ENCODE measurements at places on chromosomes 6 and 20. TPM values are rescaled to one million over a fixed set of nuclear protein-coding genes. Genes with fewer than 3 reads are reported as not detected.
A peak's percentile ranks its signal among the peaks of the same experiment; 100 is the strongest.

- ATAC-seq, result no peak
Measured at GRCh38 chr20:47546184-47547033, 44.7 kb downstream of the NCOA3 start.

GRCh38 chr6:82832811-82833210 lies 232.8 kb downstream of the UBE3D start:
- no peak for ATAC-seq

- no peak for ATAC-seq
Measured at GRCh38 chr6:157488058-157488457, 107.1 kb downstream of the ZDHHC14 start.

- no peak for ATAC-seq
Measured at GRCh38 chr20:41327178-41327577, 9.6 kb upstream of the ZHX3 start.

- no peak for ATAC-seq
Measured at GRCh38 chr6:799769-800168, 106.8 kb upstream of the EXOC2 start.

DNA sequence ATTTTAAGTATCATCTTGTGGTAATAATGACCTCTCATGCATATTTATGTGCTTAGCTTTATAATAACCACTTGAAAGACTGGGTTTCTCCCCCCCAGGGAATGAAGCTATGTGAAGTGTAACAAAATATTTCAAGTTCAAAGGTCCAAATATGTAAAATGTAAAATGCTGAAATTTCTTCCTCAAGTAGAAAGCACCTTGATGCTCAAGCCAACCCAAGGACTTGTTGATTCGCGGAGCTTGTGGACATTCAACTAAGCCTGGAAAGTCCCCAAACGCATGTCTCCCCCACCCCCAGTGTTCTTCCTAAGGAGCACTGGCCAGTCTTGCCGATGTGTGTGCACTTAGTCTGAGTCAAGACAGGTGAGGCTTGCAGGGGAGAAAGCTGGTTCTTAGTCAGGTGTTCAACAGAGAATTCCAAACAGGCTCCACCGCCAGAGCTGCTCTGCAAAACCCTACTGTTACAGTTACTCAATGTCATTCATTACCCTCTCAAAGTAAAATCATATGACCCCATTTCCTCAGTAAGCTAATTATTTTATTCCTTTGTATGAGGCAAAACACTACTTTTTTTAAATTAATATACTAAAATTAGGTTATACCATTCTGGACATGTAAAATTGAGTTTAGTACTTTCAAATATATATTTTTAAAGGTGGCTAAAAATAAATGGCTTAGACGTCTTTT lies 46.9 kb upstream of the QKI start:
- no peak for ATAC-seq

DNA sequence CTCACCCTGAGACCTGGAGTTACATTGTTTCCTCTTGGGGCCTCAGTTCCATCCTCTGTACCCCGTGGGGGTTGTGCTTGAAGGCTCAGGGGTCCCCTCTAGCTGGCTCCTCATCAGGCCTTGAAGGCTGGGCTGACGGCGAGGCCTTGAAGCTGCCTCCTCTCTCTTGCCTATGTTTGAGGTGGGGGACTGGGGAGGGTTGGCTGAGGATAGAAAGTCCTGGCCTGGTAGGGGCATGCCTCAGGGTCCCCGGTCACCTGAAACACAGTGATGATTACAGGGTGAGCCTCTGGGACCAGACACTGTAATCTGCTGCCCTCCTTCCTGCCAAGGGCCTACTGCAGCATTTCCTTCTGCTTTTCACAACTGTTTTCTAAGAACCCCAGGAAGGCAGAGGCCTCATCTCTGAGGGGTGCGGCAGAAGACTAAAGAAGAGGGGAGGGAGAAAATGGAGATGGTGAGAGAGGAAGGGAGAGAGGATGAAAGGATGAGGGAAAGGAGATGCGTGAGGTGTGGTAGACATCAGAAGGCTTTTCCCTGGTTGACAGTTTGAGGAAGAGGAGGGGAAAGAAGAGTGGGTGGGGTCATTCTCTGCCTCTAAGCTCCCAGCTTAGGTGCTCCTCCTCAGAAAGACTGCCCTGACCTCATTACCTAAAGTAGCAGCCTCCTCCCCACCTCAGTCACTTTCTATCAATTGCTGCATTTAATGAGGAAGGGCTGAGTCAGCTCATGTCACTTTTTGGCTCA lies 29.7 kb downstream of the VEGFA start:
- ATAC-seq, result no peak

- no peak for ATAC-seq
Measured at GRCh38 chr6:776528-776931, 83.6 kb upstream of the EXOC2 start.

DNA sequence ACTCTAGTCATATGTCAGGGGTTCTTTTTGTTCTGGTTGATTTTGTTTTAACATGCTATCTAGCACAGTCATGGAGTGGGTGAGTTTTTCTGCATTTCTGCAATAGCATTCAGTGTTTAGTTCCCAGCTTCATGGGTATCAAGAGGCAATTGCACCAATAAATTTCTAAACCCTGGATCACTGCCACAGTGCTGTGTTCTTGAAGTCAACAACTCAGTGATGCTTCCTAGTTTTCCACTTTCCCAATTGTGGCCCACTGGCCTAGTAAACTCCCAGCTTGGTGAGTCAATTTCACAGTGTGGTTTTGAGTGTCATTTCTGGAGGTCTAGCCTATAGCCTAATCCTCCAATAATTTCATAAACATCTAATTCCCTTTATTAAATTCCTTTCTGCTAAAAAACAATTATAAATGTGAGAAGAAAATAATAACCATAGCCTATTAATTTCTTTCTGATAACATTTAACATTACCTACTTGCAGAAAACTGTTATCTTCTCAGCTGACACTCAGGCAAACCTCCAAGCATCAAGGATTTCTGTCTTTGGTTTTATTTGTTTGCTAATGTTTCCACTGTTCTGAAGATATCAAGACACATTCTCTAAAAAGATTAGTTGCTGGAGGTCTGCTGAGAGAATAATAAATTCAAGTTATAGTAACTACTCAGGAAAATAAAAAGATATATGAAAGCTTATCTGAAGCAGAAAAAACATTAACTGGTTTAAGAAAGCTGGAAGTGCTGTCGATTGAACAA lies 89.9 kb downstream of the PDE7B start:
- no peak for ATAC-seq

GRCh38 chr6:137291441-137291840 lies 72.3 kb upstream of the IFNGR1 start:
- peak; percentile 36 for ATAC-seq

GRCh38 chr6:42845327-42845694 lies 34.1 kb upstream of the RPL7L1 start:
- no peak for ATAC-seq

DNA sequence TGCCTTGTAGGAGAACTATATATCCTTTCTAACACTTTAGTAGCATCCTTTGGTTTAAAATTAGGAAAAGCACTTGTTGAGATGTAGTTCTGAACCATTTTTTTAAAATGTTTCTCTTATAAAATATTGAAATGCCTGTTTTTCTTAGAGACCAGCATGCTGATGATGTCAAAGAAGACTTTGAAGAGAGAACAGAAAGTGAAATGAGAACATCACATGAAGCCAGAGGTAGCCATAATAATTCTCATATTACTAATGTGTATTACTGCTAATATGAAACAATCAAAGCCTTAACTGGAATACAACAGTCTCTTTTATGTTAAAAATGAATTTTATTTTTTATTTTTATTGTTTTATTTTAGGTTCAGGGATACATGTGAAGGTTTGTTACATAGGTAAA lies 102.0 kb downstream of the SAMD3 start:
- no peak for ATAC-seq

- ATAC-seq, result no peak
Measured at GRCh38 chr6:28920281-28920680, 3.5 kb downstream of the TRIM27 start.

- no peak for ATAC-seq
Measured at GRCh38 chr6:5316951-5317350, 55.6 kb downstream of the FARS2 start.

DNA sequence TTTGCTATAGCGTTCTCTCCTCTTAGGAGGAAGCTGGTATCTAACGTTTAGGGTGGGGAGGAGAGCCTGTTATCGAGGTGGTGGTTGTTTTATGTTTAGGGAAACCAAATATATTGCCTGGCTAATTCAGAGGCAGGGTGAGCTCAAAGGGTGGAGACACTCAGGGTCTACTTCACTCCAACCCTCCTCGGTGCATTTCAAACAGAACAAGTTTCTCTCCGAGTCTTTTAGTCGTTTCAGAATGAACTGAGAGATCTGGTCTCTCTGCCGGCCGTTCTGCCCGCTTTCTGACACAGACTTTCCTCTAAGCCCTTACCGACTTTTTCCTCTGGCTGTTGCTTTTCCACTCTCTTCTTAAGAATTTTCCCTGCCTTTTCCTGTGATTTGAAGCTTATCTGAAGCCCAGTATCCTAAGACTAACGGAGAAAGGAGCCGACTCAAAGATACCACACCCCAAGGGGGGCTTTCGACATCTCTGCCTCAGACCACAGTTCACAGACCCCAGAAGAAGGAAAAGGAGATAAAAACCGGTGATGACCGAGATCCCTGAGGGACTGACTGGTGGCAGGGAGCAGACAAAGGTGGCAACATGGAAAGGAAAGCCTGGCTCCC lies 865 bp downstream of the STK38 start:
- peak; percentile 6 for ATAC-seq

GRCh38 chr20:58618351-58619076 lies 32.6 kb upstream of the STX16 start:
- ATAC-seq, result peak; percentile 46

GRCh38 chr6:95288251-95288650 lies 289.1 kb upstream of the MANEA start:
- no peak for ATAC-seq

DNA sequence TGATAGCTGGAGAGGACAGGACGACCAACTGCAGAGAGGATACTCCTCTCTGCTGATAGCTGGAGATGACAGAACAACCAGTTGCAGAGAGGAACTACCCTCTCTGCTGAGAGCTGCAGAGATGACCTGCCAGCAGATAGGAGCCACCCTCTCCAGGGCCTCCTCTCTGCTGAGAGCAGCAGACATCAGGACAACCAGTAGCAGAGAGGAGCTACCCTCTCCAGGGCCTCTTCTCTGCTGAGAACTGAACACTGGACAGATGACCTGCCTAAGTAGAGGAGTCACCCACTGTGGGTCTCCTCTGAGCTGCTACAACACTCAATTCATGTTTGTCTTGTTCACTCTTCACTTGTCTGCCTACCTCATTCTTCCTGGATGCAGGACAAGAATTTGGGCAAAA lies 27.3 kb upstream of the ZBTB24 start:
- no peak for ATAC-seq

DNA sequence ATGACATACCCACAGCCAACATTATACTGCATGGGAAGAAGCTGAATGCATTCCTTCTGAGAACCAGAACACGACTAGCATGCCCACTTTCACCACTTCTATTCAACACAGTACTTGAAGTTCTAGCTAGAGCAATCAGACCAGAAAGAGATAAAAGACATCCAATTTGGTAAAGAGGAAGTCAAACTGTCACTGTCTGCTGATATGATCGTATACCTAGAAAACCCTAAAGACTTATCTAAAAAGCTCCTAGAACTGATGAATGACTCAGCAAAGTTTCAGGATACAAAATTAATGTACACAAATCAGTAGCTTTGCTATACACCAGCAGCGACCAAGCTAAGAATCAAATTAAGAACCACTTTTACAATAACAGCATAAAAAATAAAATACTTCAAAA lies 60.5 kb downstream of the EYS start:
- ATAC-seq, result no peak

Gene CAGE1
- total RNA-seq, result not detected

Gene AVP
- not detected for total RNA-seq

Gene NUDT3
- 47.5 TPM for total RNA-seq

Gene PDYN
- total RNA-seq, result not detected

Gene FHL5
- 11.8 TPM for total RNA-seq

Gene SNTA1
- 54.6 TPM for total RNA-seq

Data from gastroesophageal sphincter (tissue), 4 donors.